ENCODE measurements at places on chromosomes 2 and 18.

DNA sequence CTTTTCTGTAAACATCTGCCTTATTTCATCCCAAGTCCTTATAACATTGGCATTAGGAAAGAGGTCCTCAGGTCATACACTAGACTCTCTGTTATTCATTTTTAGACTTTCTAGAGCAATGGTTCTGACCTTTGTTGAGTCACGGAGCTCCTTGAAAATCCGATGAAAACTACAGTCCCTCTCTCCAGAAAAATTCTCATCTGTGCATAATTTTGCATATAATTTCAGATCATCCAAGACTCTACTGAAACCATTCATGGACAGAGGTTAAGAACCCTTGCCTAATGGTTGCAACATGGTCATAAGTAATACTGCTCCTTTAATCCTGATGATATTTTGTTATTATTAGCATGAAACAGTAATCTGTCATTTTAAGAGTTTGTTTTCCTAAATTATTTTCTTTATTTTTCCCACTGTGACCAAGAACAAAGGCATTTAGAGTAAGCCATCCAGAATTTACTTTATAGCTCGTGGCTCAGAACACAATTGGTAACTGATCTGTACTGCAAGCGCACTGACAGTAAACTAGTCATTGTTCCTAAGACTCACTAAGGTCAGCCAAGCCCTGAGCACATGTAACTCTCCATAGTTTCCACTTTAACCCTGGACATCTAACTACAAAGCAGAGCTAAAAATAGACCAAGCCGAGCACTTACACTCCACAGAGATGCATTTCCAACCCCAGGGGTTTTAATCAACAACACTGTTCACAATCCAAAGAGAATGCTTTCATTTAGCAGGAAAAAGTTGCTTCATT is 8.4 kb downstream of the MYOM1 start:
- DNase-seq = no peak

DNA sequence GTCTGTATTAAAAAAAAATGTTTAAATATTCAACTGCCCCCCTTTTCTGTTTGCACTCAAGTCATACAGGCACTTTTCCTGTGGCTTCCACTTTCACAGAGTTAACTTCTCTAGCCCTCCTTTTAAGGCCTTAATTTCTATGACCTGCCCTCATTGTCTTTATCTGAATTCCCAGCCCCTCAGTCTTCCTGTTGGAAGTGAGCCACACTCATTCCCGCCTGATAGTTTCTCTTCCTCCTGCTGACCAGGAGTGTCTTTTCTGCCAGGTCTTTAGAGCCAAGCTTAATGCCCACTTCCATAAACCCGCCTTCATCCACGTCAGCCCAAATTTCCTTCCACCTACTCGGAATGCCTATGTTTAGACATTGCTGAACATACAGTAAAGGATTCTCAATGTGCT is 10.5 kb downstream of the COPS8 start:
- DNase-seq = no peak

- no peak for DNase-seq
Measured at GRCh38 chr2:33457556-33458247, 18.7 kb upstream of the RASGRP3 start.

- DNase-seq = no peak
Measured at GRCh38 chr2:9573013-9573720, 17.5 kb upstream of the ADAM17 start.

DNA sequence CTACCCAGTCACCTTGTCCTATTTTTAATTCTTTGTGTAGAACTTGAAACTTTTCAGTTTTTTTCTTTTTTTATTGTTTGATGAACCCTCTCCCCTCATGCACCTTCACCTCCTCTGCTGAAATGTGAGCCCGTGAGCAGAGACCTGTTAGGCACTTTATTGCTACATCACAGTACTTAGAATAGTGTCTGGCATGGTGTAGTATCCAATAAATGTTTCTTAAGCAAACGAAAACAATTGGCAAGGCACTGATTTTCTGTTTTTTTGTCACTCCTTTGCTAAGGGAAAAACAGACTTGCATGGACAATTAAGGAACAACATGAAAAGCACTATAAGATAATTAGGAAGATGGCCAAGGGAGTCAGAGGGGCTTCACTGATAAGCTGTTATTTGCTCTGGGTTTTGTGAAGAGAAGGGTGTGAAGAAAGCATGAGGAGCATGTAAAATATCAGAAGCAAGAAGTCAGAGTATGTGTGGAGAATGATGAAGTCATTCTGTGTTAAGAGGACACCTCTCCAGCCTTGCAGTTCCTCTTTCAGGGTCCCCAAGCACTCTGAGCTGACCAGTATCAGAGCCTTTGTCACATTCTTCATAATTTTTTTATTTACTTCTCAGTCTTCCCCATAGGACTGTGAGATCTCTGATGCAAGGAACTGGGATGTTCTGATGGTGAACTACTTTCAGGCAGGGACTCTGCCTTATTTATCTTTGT is 99.7 kb upstream of the CAVIN2 start:
- no peak for DNase-seq

DNA sequence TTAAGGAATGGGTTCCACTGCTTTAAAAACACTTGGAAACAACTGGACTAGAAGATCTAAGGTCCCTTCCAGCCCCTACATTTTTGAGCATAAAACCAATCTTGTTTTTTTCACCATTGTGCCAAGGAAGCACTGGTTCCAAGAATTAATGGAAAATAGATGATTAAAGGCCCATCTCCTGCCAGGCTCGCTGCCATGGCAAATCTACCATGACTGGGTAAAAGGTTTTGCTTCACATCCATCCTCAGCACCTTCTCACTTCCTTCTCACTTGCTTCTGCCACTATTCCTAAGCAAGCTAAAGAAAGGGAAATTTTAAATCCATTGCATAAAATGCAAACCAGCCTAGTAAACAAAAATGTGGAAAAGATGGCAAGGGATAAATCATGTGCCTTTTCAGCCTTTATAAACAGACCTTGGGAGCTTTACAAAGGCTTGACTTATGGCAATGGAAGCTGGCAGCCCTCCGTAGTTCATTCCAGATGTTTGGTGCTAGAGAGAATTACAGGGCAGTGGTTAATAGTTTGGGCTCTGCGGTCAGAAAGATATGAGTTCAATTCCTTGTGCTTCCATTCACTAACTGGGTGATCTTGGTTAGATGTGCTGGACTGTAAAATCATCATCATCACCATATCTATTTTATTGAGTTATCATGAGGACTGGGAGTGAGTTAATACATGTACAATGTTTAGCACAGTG is 27.0 kb upstream of the ST3GAL5 start:
- DNase-seq = no peak

GRCh38 chr2:568639-569235 is 108.5 kb downstream of the TMEM18 start:
- DNase-seq = no peak

Data from CD4-positive, alpha-beta T cell treated with Interleukin-6 for 4 hours (primary cell).